ENCODE measurements at places on chromosomes 6 and 20.
A peak's percentile ranks its signal among the peaks of the same experiment; 100 is the strongest.

- DNase-seq: no peak
Measured at GRCh38 chr6:116282698-116283097, 3.0 kb upstream of the TSPYL1 start.

GRCh38 chr6:32317541-32317940, 54.2 kb downstream of the TSBP1 start:
- DNase-seq: no peak

DNA sequence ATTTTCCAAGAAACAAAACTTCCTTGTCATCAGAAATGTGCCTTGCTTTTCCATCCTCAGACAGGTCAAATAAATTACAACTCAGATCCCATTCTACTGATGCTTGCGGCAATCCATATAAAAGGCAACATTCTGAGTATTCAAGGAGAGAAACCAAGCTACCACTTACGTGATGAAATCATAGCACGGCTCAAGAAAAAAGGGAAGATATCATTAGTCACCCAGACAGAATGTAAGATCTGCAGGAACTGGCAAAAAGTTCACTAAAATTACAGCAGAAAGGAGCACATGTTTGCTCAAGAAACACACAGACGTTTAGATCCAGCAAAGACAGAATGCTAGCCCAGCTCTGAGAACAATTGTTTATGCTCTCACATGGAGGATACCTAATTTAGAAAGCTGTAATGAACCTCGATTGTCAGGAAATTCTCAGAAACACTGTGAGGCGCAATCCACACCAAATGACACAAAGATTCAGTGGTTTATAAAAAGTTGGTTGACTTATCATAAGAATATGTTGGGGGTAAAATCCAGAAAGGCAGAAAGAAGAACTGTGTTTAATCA, 304.2 kb downstream of the ADGRG6 start:
- DNase-seq: no peak

DNA sequence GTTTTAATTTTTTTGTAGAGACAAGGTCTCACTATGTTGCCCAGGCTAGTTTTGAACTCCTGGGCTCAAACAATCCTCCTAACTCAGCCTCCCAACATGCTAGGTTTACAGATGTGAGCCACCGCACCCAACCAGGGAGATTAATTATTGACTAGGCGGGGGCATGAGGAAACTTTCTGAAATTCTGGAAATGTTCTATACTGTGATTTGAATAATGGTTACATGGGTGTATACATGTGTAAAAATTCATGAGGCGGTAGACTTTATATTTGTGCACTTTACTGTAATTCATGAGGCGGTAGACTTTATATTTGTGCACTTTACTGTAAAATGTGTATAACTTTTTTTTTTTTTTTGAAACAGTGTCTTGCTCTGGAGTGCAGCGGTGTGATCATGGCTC, 147.2 kb downstream of the GRM4 start:
- DNase-seq: no peak

GRCh38 chr6:64672651-64673050, 1034.4 kb downstream of the EYS start:
- DNase-seq: no peak

- DNase-seq: no peak
Measured at GRCh38 chr6:95083506-95083905, 493.8 kb upstream of the MANEA start.

DNA sequence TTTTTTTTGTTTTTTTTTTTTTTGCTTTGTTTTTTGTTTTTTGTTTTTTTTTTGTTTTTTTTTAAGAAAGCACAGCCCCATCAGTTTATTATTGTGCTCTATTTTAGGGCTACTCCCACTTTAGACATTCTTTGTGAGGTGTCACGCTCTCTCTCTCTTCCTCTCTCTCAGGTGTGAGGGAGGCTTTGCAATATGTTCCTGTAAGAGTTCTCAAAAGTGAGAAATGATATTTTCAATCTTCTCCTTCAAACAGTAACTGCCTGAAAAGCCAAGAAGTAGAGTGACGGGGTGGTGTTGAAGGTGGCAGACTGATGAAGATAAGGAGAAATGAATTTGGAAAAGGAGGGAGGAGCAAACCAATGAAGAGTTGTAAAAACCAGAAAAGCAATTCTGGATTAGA, 28.3 kb upstream of the HDAC2 start:
- no peak for DNase-seq

DNA sequence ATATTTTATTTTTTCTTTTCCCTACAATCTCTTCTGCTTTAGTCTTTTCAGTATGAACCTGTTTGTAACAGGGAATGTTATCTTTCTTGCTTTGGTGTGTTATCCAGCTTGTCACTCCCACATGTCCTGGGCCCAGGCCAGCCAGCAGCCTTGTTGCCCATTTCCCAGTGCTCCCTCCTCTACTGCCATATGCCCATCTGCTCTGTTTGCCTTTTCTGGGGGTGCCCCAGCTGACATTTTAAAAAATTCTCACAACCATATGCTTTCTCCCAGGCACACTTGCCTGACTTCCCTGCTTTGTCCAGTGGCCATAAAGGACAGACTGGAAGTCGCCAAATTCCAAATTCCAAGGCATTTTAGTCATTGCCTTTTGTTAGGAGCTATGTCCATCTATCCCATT, 23.6 kb upstream of the LMBRD1 start:
- DNase-seq: no peak

DNA sequence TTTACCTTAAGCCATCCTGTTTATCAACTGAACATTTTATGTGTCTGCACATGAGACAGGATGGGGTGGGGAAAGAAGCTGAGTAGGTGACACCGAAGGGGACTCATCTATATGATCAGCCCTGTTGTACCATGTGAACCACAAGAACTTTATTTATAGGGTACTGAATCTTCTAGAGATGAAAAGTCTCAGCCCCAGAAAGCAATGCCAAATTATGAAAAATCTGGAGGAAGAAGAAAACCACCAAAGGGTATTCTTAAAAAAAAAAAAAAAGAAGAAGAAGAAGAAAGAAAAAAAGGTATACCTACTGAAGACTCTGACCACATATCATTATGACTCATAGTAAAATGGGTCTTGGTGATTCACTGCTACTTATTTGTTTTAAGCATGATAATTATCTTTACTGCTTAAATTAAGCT, 39.8 kb upstream of the HBS1L start:
- DNase-seq: peak; percentile 30

GRCh38 chr6:35483490-35483889, 13.4 kb downstream of the TEAD3 start:
- DNase-seq: no peak

- DNase-seq: no peak
Measured at GRCh38 chr6:112113431-112113830, 26.0 kb downstream of the FAM229B start.

- no peak for DNase-seq
Measured at GRCh38 chr6:151341476-151342195, 49.7 kb downstream of the ZBTB2 start.

DNA sequence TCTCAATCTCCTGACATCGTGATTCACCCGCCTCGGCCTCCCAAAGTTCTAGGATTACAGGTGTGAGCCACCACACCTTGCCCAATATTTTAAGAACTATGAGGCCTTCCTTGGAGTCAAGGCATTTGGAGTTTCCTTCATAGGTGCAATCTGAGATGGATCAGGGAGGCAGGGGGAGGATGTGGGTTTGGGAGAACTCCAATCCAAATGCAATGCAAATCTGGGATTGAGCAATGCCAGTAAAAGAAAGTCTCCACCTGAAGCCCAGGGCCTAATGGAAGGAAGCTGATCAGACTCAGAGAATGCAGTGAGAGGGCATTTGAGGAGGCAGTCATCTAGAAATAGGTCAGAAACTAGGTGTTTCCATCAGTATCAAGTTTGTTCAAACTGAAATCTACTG, 21.2 kb downstream of the RSPH3 start:
- DNase-seq: no peak

DNA sequence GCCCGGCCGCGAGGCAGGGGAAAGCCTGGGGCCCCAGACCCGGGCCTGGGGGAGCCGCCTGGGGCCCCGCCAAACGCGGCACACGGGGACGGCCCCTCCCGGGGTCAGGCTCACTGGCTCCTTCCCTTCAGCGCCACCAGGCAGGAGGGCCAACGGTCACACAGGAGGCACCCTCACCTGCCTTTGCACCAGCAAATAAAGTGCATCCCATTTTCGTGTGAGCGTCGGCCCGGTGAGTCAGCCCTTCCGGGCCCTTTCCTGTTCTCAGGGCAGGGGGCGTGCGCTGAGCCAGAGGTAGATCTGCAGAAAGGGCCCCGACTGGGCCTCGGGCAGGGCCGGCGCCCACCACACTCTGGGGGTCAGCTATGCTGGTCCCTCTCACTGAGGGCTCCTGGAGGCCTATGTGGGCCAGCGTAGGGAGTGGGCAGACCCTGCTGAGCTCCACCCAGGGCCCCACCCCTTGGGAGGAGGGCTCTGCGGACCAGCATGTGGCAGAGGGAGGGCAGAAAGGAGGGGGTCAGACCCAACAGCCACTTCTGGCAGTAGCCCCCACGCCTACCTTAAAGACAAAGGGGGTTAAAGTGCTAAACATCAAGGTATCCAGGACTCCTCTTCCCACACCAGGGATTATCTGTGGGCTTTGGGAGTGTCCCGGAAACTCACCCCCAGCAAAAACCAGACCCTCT, 931 bp upstream of the UCKL1 start:
- DNase-seq: peak; percentile 59

- no peak for DNase-seq
Measured at GRCh38 chr20:49566401-49567364, 1.3 kb downstream of the PTGIS start.

DNA sequence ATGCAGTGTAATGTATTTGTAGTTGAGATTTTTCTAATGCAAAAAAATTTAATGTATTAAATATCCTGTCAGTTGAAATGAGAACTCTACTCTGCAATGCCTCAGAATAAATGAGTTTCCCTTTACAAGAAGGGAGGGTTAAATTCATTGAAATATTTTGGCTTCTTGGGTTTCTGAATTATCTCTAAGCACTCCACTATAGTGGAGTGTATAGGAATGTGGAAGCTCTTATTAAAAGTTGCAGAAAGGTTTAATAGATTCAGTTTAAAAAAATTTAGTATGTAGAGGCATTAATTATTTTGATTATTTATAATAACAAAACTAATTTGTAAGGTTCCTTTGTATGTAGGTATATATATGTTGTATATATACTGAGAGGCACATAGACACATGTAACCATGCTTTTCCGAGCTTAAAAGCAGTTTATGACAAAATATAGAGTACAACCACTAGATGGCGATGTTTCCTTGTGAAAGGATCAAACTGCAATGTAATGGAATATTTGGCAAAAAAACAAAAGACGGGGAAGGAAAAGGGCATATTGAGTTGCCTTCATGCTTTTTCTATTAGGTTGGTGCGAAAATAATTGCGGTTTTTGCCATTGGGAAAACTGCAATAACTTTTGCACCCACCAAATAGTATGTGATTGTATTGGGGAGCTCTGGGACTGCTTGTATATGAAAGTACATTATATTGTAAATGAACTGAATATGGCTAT, 144.2 kb downstream of the MYO6 start:
- no peak for DNase-seq

DNA sequence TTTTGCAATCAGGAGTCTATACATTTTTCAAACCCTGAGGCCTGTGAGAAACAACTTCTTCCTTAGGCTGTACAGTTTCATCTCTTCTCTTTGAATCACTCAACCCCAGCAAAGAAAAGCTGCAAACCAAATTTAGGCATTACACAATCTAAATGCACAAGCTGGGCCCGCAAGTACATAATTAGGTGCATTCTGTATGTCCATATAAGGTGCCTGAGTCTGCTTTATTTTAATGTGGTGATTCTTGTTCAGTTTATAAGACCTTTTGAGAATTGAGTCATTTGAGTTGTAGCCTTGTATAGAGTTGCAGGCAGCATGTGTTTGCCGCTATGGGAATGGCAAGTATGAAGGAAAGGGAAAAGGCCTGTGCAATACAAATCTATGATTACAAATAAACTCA, 709.6 kb upstream of the MARCKS start:
- DNase-seq: no peak

- DNase-seq: no peak
Measured at GRCh38 chr6:17027441-17027840, 74.4 kb upstream of the STMND1 start.

GRCh38 chr6:167232356-167232755, 58.8 kb upstream of the UNC93A start:
- DNase-seq: no peak

DNA sequence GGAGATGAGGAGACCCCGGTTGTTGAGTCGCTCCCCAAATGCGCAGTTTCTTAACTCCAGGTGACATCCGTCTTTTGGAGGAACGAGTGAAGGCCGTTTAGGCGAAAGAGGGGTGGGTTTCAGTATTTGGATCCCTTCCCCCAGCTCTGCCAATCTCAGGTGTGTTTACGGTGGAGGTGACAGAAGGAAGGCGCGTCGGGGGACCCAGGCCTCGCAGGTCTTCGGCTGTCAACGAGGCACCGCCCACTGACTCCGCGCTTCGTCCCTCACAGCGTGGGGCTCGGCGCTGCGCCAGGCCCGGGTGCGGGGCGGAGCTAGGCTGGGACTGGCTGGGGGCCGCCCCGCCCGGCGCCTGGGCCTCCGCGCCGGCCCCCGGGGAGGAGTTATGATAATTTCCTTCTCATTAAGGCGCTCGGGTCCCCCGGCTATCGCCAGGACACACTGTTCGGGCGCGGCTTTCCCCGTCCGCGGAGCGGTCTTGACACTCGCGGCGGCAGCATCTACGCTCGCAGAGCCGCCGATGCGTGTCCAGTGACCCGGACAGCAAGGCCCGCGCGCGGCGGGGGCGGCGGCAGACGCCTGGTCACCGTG, at the start of gene TFAP2C:
TSS of gene TFAP2C (plus strand) at position 434 of the 591 bp plus-strand sequence. CDS start 239 bp downstream, outside the sequence.
- DNase-seq: no peak

- no peak for DNase-seq
Measured at GRCh38 chr6:32885698-32886286, 31.8 kb downstream of the PSMB9 start.

DNA sequence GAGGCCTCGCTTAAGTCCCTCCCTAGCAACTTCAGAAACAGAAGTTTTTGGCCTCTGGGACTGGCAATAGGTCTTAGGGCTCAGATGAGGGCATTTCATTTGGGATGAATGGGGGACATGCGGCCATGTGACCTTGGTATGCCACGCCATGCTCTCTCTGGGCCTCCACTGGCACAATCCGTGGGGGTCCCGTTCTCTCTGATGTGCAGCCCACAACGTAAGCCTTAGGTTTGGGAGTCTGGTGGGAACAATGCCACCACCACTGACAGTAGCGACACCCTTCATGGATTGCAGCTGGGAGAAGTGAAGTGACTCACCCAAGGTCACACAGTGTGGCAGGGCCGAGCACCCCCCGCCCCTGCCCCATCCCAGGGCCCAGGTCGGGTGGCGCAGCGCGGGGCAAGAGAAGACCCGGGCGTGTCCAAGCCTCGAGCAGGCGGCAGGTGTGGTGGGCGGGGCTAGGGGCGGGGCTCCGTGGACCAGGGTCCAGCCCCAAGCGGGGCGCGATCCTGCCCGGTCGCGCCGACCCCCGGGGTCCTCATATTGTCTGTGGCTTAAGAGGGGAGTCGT, 864 bp upstream of the CEBPB start:
- no peak for DNase-seq

DNA sequence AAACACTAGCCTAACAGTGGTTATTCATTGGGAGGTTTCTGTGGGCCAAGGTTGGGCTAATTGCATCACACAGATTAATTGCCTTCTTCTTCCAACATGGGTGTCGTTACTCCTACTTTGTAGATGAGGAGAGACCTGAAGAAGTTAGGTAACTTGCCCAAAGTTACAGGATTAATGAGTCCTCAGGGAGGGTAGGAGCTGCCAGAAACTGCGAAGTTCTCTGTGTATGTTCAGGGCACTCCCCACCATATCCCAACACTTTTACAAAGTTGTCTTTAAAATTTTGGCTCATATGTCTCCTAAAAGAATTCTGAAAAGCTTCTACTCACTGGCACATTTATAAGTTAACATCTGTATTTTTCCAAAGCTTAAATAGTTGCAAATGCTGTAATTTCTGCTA, 323.5 kb upstream of the HSF2 start:
- no peak for DNase-seq

Measured in activated gamma-delta T cell treated with anti-CD3 and anti-CD28 coated beads, Interleukin-2, amount 50 U/mL, for 16 hours (primary cell).